A549 treated with Hydrocortisone at 1 μM for 4 hours (cell line): ENCODE measurements at places on chromosomes 6 and 20. TPM values are rescaled to one million over a fixed set of nuclear protein-coding genes. Genes with fewer than 3 reads are reported as not detected.

Gene SPDEF
- 1.4 to 2.0 TPM (median 1.9 TPM) in 5 replicates for total RNA-seq

Gene DLK2
- 5.6 to 8.1 TPM (median 7.6 TPM) in 5 replicates for total RNA-seq

Gene LY6G6F
- not detected in 5 replicates for total RNA-seq

Gene RAD21L1
- total RNA-seq: not detected in 5 replicates
